Germinal center (tissue), 1 donor: ENCODE measurements at places on chromosomes 2 and 18.

- no peak for DNase-seq
These were observed 63.0 kb upstream of the MSH2 start for GRCh38 chr2:47339745-47340541.

- DNase-seq, result no peak
These were observed 446.3 kb downstream of the LPIN1 start for GRCh38 chr2:12192762-12193161.

DNA sequence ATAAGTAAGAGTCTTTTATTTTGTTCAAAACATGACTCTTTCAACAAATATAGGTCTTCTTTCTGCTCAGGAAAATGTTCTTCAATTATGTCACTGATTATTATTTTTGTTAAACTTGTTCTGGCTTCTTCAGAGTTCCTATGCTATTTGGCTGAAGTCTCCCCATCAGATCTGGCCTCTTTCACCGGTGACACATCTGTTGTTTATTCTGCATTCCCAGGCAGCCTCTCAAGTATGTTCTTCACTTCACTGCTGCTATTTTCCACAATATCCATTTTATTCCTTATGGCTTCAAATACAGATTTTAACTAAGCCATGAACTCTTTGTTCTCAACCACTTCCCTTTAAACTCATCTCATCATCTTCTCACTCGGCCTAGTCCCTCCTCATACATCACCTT, 45.7 kb downstream of the HDAC4 start:
- DNase-seq, result no peak

DNA sequence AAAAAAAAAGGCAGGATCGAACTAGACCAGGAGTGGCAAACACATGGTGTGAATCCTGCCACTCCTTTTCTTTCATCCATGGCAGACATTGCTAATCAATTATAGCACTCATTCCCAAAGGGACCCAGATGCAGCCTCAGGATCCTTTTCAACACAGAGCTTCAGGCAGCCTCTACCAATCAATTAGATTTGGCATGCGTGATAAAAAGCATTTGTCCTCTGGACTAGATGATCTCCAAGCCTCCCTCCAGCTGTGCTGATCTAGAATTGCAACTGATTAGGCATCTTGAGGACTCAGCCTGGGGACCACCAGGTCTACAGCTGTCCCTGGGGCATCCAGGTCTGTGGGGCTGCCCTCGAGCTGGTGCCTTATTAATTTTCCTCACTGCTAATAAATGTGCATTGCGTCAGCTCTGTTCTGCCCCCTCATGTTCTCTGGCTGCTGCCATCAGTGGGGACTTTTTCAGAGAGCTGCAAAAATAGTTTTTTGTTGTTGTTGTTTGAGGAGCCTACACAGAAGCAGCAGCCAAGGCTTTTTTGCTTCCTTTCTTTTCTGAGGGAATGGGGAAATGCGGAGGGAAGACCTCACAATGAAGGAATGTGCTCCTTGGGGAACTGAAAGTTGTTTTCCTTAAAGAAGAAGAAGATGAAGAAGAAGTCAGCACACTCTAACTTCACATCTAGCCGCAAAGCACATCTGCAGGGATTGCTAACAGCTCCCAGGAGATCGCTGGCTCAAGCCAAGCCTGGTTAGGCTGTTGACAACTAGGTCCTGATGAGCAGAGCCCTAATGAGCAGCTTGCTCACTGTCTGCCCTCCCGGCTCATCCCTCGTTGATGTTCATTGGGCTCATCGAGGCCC, 8.8 kb upstream of the ATOH8 start:
- no peak for DNase-seq

- no peak for DNase-seq
These were observed 10.3 kb upstream of the GALNT14 start for GRCh38 chr2:31148514-31148913.

DNA sequence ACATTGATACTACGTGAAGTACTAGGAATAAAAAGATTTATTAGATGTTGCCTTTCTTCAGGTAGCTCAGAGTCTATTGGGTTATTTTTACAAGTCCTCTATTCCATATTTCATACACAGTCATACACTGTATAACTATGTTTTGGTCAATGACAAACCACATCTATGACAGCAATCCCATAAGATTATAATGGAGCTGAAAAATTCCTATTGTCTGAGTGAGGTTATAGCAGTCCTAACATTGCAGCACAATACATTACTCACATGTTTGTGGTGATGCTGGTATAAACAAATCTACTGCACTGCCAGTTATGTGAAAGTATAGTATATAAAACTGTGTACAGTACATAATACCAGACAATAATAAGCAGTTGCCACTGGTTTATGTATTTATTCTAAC, 595.1 kb downstream of the MBD2 start:
- no peak for DNase-seq

DNA sequence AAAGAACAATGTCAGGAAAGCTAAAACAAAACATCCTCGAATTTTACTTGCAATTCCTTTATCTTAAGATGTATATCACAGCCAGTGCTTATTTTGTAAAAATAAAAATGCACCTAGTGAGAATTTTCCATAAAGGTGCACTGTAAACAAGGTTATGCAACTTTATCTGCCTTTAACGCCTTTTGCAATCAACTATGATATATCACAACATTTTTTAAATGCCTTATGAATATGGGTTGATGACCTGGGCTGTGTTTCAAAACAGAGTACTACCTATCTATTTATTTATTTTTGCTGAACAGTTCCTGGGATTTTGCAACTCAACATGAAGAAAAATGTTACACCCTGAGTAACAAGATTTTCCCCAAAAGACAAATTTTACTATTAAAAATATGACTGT, 869.8 kb downstream of the CPS1 start:
- DNase-seq, result no peak

DNA sequence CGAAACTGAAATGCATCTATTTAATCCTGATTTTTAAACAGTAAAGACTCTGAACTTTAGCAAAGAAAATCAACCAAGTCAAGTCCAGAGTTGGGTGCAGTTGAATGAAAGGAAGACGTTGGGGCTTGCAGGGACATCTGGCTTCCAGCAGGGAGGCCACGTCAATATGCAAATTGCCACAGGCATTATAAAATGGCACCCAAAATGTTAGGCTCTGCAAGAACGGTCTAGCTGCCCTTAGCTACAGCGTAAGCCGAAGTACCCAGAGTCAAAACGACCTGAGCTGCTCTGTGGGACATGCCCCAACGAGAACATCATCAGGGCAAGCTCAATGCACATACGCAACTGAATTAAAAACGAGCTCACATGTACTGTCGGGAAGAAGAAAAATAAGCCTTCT, 30.7 kb downstream of the DOCK10 start:
- no peak for DNase-seq

DNA sequence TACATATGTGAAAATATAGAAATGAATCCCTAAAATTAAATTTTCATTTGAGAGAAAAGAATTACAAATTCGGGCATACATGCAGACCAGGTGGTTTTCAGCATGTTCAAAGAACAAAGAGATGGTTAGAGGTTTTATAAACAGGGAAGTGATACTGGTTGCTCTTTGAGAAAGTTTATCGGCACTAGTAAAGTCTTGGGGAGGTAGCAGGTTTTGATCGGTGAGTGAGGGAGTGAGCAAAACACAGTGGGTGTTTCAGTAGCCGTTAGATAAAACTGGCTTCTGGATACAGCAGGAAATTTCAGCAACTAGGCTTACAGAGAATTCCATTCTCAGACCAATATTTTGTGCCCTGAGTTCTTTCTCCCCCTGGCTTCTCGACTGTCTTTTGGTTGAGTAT, 51.1 kb downstream of the DSC3 start:
- DNase-seq, result no peak
